SK-MEL-5 (cell line): ENCODE measurements at places on chromosomes 7 and 10. TPM values are rescaled to one million over a fixed set of nuclear protein-coding genes. Genes with fewer than 3 reads are reported as not detected.

Gene ASB10
- not detected in 2 replicates for total RNA-seq

Gene ADRA2A
- 0.24 and 0.53 TPM in 2 replicates for total RNA-seq

Gene BAMBI
- 288 and 335 TPM in 2 replicates for total RNA-seq

Gene AHR
- 96.1 and 106 TPM in 2 replicates for total RNA-seq

Gene MKX
- not detected in 2 replicates for total RNA-seq

Gene ZNF365
- 1.0 and 1.6 TPM in 2 replicates for total RNA-seq
